ENCODE measurements at places on chromosomes 2 and 18. TPM values are rescaled to one million over a fixed set of nuclear protein-coding genes. Genes with fewer than 3 reads are reported as not detected.
A peak's percentile ranks its signal among the peaks of the same experiment; 100 is the strongest.

DPYSL5 gene
- not detected for total RNA-seq

XDH gene
- 0.32 TPM for total RNA-seq

IL1F10 gene
- total RNA-seq: not detected

MAPK4 gene
- total RNA-seq: under 0.01 TPM

IL36A gene
- total RNA-seq: not detected

GRCh38 chr2:187825-188224 is 76.0 kb downstream of the SH3YL1 start:
- DNase-seq: no peak

DNA sequence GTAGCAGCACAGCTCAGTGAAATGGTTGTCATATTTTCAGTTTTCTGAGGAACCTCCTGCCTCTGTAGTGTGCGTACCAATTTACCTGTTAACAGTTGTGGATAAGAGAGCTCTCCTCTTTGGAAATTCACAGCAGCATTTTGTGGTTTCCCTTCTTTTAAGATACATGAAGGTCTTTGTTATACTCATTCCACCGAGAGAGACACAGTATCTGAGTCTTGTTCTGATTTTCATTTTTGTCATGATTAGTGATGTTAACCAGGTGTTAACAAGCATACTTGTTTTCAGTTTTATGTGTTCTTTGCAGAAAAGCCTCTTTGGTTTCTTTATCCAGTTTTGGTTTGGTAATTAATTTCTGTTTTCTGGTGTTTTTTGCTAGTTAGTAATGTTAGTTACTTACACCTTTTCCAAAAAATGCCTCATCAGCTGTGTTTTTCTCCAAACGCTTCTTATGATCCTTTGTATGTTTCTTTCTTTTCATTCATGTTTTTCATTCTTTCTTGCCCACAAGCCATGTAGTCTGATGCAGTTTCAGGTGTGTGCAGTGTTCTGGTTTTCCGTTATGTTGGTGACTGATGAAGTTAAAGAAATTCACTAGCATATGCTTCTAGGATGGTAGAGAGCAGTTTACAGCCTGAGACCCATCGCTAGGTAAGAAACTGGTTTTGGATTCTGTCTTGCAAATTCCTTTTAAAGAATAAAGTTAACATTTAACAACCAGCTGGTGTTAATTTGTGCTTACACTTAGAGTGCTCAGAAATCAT is 30.1 kb downstream of the CCDC74A start:
- DNase-seq: no peak

DNA sequence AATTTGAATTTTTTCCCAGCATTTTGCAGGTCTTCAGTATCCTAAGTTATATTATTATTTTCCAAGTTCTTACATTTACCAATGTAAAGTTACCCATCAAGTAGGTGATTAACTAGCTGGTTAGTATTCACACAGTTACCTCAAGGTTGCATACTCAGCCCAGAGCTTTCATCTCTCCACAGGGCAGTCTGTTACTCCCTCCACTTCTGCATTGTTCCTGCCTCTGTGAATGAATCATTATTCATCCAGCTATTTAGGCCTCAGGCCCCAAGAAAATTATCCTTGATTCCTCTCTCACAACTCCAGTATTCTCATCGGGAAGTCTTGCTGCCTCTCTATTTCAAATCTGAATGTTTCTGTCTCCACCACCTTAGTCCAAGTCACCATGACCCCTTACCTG is 92.2 kb downstream of the SMC6 start:
- no peak for DNase-seq

DNA sequence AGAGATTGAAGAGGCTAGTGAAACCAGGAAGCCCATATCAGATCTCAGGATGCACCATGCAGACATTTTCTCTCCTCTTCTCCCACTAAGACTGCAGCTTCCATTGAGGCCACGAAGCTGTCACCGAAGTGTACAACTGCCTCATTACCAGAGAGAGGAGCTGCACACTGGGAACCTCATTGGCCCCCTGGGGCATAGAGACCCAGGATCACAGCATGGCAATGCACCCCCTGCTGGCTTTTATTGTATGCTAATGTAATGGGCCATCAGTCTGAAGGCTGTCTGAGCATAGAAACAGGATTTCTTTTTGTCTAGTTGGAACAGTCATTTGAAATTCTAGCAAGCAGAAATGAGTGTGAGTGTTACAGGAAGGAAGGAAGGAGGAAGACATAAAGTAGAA is 861.6 kb upstream of the CELF4 start:
- no peak for DNase-seq

- no peak for DNase-seq
Observed at GRCh38 chr2:9721344-9721743, 90.5 kb upstream of the YWHAQ start.

GRCh38 chr2:124514236-124514635 is 489.1 kb downstream of the CNTNAP5 start:
- DNase-seq: no peak

DNA sequence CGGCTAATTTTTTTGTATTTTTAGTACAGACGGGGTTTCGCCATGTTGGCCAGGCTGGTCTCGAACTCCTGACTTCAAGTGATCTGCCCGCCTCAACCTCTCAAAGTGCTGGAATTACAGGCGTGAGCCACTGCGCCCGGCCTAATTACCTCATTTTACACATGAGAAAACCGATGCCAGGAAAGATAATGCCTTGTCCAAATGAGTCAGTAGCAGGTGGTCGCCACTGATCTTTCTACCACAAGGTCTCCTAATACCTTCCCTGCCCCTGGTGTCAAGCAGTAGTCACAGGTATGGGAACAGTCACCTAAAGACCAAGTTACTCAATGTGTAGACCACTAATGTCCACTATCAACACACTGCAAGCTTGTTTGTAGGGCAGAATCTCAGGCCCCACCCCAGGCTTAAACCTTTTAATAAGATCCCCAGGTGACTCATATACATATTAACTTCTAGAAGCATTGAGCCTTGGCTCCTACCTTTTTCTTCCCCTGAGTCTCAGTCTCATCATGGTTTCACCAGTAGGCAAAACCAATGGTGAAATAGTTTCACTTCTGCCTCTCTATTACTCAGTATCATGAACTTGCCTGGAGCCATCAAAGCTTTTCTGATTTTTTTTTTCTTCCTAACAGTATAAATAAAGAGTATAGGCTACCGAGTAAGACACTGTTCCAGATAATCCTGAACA is 6.9 kb upstream of the EPB41L5 start:
- no peak for DNase-seq

DNA sequence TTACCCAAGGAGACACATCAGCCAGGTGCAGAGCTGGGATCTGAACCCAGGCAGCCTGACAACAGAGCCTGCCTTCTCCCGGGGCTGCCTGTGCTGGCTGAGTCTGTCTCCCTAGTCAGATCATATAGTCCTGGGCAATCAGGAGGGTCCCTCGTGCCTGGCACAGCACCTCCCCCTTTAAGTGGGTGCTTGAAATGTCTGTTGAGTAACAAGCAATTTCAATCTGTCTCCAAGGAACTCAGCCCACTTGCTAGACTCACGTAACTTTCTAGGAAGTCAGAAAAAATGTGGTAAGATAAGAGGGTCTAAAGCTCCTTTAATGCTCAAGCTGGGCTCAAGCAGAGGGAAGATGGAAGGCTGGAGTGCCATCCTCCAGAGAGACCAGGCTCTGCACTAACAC is 51.9 kb downstream of the REEP1 start:
- no peak for DNase-seq

- peak; percentile 66 for DNase-seq
Observed at GRCh38 chr18:75207310-75208154, 1.4 kb downstream of the PTGR3 start.

- no peak for DNase-seq
Observed at GRCh38 chr2:198917275-198917674, 540.5 kb downstream of the SATB2 start.

DNA sequence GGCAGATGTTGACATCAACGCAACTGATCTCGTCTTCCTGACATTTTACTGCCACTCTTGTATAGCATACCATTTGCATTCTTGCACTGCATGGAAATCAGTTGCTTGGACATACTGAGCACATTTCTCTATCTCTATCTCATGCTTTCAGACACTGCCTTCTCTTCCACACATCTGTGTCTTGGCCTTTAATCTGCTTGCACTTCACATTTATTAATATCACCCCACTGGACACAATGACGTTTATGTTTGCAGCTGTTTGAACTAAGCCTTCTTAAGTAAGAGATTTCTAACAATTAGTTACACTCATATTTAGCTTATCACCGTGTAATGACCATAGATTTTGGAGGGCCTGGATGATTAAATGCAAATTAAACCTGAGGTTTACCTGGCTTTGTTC is 229.8 kb upstream of the CDH19 start:
- DNase-seq: no peak

- peak; percentile 5 for DNase-seq
Observed at GRCh38 chr2:72980535-72981217, 63.4 kb downstream of the EMX1 start.

GRCh38 chr2:173355866-173356508 is 1.3 kb downstream of the CDCA7 start:
- DNase-seq: no peak

DNA sequence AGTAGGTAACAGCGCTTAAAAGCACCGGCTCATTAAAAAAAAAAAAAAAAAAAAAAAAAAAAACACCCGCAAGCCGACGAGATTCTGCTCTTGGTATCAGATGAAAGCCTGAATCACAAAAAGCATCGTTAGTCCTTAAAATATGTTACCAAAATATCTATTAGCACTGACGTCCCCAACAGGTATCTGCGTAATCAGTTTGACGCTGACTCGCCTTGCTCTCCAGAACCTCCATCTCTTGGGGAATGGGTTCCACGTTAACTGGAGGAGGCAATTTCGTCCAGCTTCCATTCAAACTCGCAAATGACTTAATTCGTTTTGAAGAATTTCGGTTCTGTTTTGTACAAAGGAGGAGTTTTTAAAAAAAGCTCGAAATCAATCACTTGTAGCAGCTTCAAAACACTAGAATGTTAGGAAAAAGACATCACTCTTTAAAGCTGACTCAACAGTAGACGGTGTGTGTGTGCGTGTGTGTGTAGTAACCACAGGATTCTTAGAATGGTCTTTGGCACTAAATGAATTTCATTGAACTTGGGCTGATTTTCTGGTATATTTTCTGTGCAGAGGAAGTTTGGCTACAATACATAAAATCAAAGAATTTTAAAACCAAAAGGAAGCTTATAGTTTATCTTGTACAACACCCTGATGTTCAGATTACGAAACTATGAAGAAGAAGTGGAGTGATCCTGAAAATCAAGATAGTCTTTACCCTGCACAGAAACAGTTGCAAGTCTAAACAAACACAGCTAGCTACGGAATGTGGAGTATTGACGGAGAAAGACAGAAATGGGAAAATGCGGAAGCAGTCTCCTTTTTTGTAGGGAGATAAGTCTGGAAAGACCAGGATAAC is 1.1 kb upstream of the PGAP1 start:
- peak; percentile 69 for DNase-seq

GRCh38 chr18:7157760-7158159 is 40.2 kb upstream of the LAMA1 start:
- no peak for DNase-seq

GRCh38 chr2:227890495-227891079 is 19.2 kb downstream of the DAW1 start:
- peak; percentile 65 for DNase-seq

GRCh38 chr18:48805826-48806535 is 144.8 kb downstream of the SMAD7 start:
- DNase-seq: no peak

DNA sequence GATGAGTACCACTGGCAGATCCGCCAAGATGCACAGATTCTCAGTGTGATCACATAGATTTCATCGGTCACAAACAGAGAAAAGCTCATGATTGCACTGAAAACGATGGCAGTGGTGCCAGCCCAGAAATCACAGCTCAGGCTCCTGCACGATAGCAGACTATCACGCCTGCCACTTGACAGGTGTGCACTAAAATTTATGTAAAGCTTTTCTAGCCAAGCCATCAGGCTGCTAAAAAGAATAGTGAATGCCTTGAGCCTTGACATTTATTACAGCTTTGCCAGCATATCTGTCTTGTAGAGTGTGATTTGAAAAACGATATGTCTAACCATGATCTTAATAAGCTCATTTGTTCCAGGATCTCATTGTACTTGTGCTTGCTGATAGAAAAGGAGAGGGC is 409.5 kb upstream of the CWC22 start:
- DNase-seq: no peak

- DNase-seq: no peak
Observed at GRCh38 chr18:63284827-63285733, 34.5 kb downstream of the BCL2 start.

DNA sequence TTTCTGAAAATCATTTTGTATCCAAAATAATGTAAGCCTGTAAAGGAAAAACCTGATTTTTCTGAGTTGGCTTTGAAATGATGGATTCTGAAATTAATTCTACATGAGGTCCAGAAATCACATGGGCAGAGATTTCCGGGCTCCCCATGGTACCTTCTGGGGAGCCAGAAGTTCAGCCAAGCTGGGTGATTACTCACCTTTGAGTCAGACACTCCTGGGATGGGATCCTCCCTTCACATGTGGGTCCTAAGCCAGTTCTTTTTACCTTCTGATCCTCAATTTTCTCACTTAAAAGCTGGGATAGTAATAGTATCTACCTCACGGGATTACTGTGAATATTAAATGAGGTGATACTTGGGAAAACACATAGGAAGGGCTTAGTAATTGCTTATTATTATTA is 179.8 kb upstream of the EPAS1 start:
- peak; percentile 35 for DNase-seq

GRCh38 chr2:181106789-181107627 is 126.6 kb downstream of the UBE2E3 start:
- DNase-seq: peak; percentile 96

DNA sequence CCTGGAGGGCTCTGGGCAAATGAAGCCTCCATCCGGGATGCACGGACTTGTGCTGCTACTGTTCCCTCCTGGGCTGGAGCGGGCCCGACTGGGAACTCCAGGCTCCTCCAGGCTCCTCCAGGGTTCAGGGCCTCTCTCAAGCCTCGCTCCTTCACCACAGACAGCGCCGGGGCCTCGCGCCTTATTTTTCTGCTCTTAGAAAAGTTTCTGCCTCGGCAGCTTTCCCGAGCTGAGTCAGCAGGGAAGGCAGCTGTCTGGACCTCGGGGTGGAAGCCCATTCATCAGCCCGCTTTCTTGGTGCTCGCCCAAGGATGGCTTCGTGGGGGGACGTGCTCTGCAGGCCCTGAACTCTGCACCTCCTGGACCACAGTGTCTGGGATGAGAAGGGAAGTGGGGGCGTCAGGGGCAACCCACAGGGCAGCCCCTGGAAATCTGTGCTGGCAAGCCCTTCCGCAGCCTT is 12.9 kb upstream of the TEX51 start:
- DNase-seq: peak; percentile 6

DNA sequence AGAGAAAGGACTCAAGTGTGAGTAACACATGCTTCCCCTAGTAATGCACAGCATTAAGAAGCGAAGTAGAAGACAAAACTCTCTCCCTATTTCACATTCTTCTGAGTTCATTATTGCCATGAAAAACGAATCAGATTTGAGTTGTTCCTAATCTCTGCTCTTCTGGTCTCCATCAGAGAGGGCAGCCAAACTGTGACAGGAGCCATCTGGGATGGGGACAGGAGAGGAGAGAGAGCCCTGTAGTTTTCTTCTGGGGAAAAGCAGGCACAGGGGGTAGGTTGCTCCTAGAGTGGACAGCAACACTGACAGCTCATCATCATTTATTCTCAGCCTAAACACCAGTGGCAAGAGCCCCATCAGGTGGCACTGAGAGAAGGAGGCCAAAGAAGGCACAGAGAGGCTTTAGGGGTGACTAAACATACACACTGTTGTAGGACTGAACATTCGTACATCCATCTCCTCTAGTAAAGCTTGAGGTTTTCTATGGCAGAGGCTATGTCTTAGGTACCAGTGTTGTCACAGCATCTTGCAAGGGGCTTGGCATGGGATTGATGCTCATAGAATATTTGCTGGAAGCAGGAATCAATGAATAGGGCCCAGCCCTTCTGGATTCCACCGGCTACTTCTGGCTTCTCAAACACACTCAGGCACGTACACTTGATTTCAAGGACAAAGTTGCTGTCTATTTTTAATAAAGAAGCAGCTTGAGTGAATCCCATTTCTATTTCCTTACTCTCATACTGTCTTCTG is 33.1 kb downstream of the SLC8A1 start:
- DNase-seq: no peak
